GM03348 (cell line): ENCODE measurements at places on chromosomes 7 and 10.

GRCh38 chr7:55050281-55050680 is 31.5 kb downstream of the EGFR start:
- DNase-seq: no peak

DNA sequence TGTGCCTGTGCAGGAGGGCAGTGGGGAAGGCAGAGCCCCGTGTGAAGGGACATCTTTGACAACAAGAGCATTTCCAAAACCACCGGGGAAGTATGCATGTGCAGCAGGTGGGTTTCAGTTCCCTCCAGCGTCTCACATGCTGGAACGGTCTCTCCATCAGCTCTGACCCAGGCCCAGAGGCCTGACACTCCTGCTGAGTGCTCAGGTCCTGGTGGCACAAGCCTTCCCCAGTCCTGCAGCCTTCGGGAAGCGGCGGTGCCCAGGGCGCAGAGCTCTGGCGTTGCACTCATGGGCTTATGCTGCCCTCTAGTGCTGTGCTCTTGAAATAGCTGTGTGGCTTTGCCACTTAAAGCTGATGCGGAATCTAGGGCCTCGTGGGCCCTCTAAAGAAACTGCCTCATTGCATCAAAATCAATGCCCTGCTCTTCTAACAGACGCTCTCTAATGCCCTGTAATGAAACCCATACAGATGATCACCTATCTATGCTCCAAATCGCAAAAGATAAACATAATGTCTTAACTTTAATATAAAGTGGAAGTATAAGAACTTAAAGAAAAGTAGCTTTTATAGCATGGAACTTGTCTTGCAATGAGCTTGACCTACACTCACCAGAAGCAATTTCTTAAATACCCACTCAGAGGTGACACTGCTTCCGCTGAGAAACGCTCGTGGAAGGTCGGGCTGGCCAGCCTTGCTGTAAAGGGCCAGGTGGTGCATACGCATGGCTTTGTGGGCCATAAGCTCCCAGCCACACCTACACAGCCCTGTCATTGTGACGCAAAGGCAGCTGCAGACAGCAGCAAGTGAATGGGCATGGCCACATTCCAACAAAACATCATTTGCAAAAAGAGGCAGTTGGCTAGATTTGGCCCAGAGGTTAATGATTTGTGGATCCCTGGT is 38.6 kb downstream of the CLRN3 start:
- peak; percentile 91 for DNase-seq

- no peak for DNase-seq
These were observed 11.3 kb downstream of the MTG1 start for GRCh38 chr10:133405272-133405671.

- DNase-seq: no peak
These were observed 258.2 kb downstream of the USP6NL start for GRCh38 chr10:11353006-11353896.

- DNase-seq: no peak
These were observed 3.0 kb downstream of the NAMPT start for GRCh38 chr7:106281585-106282318.

DNA sequence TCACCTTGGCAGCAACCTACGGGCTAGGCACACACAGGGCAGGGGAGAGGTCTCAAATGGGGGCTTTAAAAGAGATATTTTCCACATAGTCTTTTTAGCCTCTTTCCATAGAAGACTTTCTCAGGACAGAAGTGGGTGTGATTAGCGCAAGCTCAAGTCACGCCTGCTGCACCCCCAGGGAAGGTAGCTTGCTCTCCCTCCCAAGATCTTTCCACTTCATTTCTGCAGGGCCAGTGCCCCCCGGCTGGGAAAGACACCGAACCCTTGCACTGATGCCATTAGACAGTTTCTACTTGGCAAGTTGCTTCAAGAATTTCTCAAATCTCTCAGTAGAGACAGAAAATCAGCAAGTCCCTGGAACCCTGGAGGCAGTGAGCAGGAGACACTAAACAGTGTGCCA is 19.4 kb downstream of the CHST15 start:
- DNase-seq: no peak

- DNase-seq: no peak
These were observed 103.2 kb downstream of the IQUB start for GRCh38 chr7:123431075-123431614.

- DNase-seq: no peak
These were observed 27.7 kb downstream of the BRAF start for GRCh38 chr7:140896996-140897395.

GRCh38 chr10:131851346-131851745 is 49.5 kb upstream of the PPP2R2D start:
- DNase-seq: no peak
